Activated T-helper 1 cell treated with anti-CD3 and anti-CD28 coated beads, Interleukin-12 subunit alpha, Interleukin-12 subunit beta, Interleukin-2, Interleukin-4 antibody, amounts not matched to agents 30 ng/mL and 10 ng/mL and 1 ng/mL, durations not matched to agents 14 hours and 24 hours and 36 hours (primary cell): ENCODE measurements at places on chromosomes 11 and 22. TPM values are rescaled to one million over a fixed set of nuclear protein-coding genes. Genes with fewer than 3 reads are reported as not detected.

The OR1S2 gene
- not detected in 2 replicates for total RNA-seq

The PRG3 gene
- total RNA-seq: not detected in 2 replicates

The CEP126 gene
- total RNA-seq: 0.41 and 1.2 TPM in 2 replicates

The PRRG4 gene
- total RNA-seq: 0.83 and 0.91 TPM in 2 replicates

The PTPRCAP gene
- total RNA-seq: 108 and 109 TPM in 2 replicates

The SLC37A4 gene
- total RNA-seq: 24.3 and 28.7 TPM in 2 replicates

The HTR3B gene
- not detected in 2 replicates for total RNA-seq

The NEU3 gene
- 16.3 and 16.9 TPM in 2 replicates for total RNA-seq

The DNAJB7 gene
- total RNA-seq: not detected in 2 replicates

The CXCR5 gene
- 5.1 and 5.5 TPM in 2 replicates for total RNA-seq
